Type B pancreatic cell (in vitro differentiated cells): ENCODE measurements at places on chromosomes 6 and 20. TPM values are rescaled to one million over a fixed set of nuclear protein-coding genes. Genes with fewer than 3 reads are reported as not detected.

GRCh38 chr6:83852528-83853177 lies 507 bp upstream of the RIPPLY2 start:
- no peak overlapping the region for H3K27ac ChIP-seq
- H3K4me1 ChIP-seq: peaks cover 4% of the 10 kb centered on the region
- peak overlapping the region; percentile 86 for H3K4me3 ChIP-seq
- DNase-seq: no peak

DNA sequence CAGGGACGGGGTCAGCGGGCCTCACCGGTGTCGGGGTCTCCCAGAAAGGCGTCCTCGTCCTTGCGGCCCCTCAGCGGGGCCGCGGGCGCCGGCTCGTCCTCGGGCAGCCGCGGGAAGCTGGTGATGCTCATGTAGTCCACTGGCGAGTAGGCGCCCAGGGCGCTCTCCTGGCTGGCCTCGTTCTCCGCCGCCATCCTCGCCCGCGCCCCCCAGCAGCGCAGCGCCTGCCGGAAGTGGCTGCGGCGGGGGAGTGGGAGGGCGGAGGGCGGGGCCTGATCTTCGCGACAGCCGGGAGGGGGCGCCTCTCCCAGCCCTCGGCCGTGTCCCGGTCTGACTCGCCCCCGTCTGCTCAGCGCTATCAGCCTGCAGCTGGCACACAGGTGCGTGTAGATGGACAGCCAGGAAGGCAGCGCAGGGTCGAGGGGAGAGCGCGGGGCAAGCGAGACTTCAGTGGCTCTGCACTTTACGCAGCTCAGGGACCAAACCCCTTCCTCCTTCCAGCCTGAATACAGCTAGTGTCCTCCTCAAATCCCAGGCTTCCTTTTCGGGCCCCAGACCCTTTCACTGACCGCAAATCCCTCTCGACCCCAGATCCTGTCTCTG lies at the start of gene GGT7:
TSS of gene GGT7 (minus strand) at position 235 of the 603 bp plus-strand sequence. CDS start at position 194, 41 bp downstream.
- DNase-seq: peak; percentile 93
- H3K36me3 ChIP-seq: peaks cover 10% of the 10 kb centered on the region
- H3K4me3 ChIP-seq: peak within 1 kb of the TSS; percentile 98
- H3K4me1 ChIP-seq: peaks cover 49% of the 10 kb centered on the region

MAP1LC3A gene
- 83.9 and 85.2 TPM in 2 replicates for total RNA-seq

TAAR8 gene
- not detected in 2 replicates for total RNA-seq

PRL gene
- 0.48 TPM in 1 of 2 replicates, not detected in the other for total RNA-seq

GINS1 gene
- total RNA-seq: 13.7 and 30.2 TPM in 2 replicates

DNA sequence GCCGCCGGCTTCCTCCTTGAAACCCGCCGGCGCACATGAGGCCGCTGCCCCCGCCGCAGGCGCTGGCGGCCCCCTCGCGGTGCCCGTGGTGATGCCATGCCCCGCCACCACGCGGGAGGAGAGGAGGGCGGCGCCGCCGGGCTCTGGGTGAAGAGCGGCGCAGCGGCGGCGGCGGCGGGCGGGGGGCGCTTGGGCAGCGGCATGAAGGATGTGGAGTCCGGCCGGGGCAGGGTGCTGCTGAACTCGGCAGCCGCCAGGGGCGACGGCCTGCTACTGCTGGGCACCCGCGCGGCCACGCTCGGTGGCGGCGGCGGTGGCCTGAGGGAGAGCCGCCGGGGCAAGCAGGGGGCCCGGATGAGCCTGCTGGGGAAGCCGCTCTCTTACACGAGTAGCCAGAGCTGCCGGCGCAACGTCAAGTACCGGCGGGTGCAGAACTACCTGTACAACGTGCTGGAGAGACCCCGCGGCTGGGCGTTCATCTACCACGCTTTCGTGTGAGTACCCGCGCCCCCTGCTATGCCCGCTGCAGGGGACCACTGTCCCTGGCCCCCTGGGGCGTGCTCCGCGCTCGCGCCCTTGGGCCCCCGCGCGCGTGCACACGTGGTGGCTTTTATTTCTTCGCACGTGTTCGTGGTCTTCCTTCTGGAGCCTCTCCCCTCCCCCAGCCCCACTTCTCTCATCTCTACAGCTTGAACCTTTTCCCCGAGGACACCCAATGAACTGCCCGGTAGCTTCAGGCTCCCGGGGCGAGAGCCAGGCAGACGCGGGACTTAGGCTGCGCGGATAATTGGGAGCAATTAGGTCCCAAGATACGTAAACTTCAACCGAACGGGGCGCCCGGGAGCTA lies 453 bp downstream of the KCNQ5 start:
- peaks cover 16% of the 10 kb centered on the region for H3K4me1 ChIP-seq
- peaks cover 82% of the 10 kb centered on the region for H3K27me3 ChIP-seq
- H3K36me3 ChIP-seq: no peaks in the 10 kb centered on the region
- DNase-seq: no peak

DNA sequence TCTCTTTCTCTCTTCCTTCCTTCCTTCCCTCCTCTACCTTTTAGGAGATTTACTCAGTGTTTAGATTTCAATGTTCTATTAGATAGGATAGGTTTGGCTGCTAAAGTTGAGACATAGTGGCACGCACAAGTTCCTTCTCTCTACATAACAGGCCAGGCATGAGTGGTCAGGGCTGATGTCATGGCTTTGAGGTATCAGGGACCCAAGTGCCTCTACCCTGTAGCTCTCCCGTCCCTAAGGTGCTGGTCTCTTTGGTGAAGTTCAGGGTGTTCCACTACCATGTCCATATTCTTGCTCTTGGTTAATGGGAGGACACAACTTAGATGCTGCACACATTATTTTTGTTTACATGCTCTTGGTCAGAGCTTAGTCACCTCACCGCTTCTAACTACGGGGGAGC lies 245.3 kb downstream of the QKI start:
- H3K4me1 ChIP-seq: peaks cover 11% of the 10 kb centered on the region
- no peaks in the 10 kb centered on the region for H3K36me3 ChIP-seq
- no peak overlapping the region for H3K27ac ChIP-seq
- DNase-seq: no peak
- no peak overlapping the region for H3K4me3 ChIP-seq
- peaks cover 20% of the 10 kb centered on the region for H3K27me3 ChIP-seq

RIPOR3 gene
- total RNA-seq: 1.9 and 5.1 TPM in 2 replicates

DNA sequence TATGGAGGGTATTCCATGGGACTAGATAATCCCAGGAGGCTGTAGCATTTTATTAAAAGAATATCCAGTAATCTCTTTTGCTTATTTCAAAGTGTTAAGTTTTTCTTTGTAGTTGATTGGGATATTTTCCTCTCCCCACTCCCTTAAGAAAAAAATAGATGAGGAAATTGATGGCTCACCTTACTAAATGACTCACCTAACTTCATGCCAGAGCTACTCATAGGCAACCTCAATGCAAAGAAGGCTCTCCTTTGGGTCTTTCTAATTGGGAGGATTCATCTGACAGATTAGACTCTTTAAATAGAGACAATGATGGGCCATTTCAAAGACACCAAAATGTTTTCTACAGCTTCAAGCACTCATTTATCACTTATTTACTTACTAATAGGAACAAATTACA lies 528.5 kb upstream of the BTBD3 start:
- peaks cover 2% of the 10 kb centered on the region for H3K27me3 ChIP-seq
- H3K4me1 ChIP-seq: no peaks in the 10 kb centered on the region
- no peaks in the 10 kb centered on the region for H3K36me3 ChIP-seq
- no peak for DNase-seq
- H3K4me3 ChIP-seq: no peak overlapping the region

DNA sequence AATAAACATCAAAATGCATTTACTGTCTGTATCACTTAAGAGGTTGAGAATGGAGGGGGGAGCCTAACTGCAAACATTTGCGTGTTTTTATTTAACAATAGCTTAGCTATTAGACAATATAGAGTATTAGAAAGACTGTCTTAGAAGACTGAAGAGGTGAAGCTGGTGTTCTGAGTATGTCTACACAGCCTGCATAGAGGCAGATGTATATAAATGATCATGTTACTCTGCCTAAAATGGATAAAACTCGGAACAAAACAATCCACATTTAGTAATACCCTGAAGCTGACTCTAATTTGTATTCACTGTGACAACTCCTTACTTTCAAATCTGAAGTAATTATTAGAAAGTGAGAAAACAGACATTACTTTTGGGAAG lies 181.9 kb downstream of the GMPR start:
- no peaks in the 10 kb centered on the region for H3K27me3 ChIP-seq
- no peak overlapping the region for H3K27ac ChIP-seq
- H3K4me3 ChIP-seq: no peak overlapping the region

- H3K4me3 ChIP-seq: no peak overlapping the region
- H3K36me3 ChIP-seq: no peaks in the 10 kb centered on the region
- DNase-seq: no peak
- H3K27ac ChIP-seq: no peak overlapping the region
- H3K27me3 ChIP-seq: no peaks in the 10 kb centered on the region
Measured at GRCh38 chr20:56274156-56274555, 25.6 kb downstream of the MC3R start.

- no peaks in the 10 kb centered on the region for H3K36me3 ChIP-seq
- DNase-seq: peak; percentile 77
- peak overlapping the region; percentile 98 for H3K4me3 ChIP-seq
- H3K4me1 ChIP-seq: peaks cover 24% of the 10 kb centered on the region
- H3K27ac ChIP-seq: peak overlapping the region; percentile 99
- H3K27me3 ChIP-seq: no peaks in the 10 kb centered on the region
Measured at GRCh38 chr6:27138837-27139755, 108.4 kb upstream of the PRSS16 start.

OOEP gene
- not detected in 2 replicates for total RNA-seq

GABRR2 gene
- 0.92 TPM in 1 of 2 replicates, not detected in the other for total RNA-seq

- no peak overlapping the region for H3K27ac ChIP-seq
- no peak for DNase-seq
- H3K27me3 ChIP-seq: no peaks in the 10 kb centered on the region
- no peak overlapping the region for H3K4me3 ChIP-seq
Measured at GRCh38 chr20:16444057-16444777, 129.0 kb downstream of the KIF16B start.

- H3K27ac ChIP-seq: no peak overlapping the region
- H3K36me3 ChIP-seq: peaks cover 10% of the 10 kb centered on the region
- no peak for DNase-seq
- H3K4me1 ChIP-seq: peaks cover 10% of the 10 kb centered on the region
- no peaks in the 10 kb centered on the region for H3K27me3 ChIP-seq
Measured at GRCh38 chr6:130906736-130907381, 79.7 kb downstream of the SMLR1 start.

DNA sequence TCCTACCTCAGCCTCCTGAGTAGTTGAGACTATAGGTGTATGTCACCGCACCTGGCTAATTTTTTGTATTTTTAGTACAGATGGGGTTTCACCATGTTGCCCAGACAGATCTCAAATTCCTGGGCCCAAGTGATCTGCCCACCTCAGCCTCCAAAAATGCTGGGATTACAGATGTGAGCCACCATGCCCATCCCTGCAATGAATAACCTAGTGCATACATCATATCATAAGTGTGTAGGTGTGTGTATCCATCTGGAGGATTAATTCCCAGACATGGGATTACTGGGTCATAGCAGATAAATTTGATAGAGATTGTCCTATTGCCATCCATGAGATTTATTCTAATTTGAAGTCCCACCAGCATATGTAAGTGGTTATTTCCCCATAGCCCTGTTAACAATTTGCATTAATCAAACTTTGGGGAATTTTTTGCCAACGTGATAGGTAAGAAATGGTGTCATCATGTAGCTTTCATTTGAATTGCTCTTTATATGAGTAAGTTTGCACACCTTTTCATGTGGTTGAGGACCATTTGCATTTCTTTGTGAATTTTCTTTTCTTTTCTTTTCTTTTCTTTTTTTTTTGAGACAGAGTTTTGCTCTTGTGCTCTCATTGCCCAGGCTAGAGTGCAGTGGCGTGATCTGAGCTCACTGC lies 29.9 kb upstream of the BACH2 start:
- H3K27me3 ChIP-seq: no peaks in the 10 kb centered on the region
- peaks cover 17% of the 10 kb centered on the region for H3K4me1 ChIP-seq
- H3K27ac ChIP-seq: no peak overlapping the region
- no peak for DNase-seq

GRCh38 chr6:19838442-19839236 lies 1.5 kb downstream of the ID4 start:
- H3K4me1 ChIP-seq: peaks cover 39% of the 10 kb centered on the region
- peaks cover 18% of the 10 kb centered on the region for H3K36me3 ChIP-seq
- peak overlapping the region; percentile 94 for H3K4me3 ChIP-seq
- no peaks in the 10 kb centered on the region for H3K27me3 ChIP-seq
- peak; percentile 77 for DNase-seq
